B cell (primary cell): ENCODE measurements at places on chromosomes 11 and 22.
A peak's percentile ranks its signal among the peaks of the same experiment; 100 is the strongest.

DNA sequence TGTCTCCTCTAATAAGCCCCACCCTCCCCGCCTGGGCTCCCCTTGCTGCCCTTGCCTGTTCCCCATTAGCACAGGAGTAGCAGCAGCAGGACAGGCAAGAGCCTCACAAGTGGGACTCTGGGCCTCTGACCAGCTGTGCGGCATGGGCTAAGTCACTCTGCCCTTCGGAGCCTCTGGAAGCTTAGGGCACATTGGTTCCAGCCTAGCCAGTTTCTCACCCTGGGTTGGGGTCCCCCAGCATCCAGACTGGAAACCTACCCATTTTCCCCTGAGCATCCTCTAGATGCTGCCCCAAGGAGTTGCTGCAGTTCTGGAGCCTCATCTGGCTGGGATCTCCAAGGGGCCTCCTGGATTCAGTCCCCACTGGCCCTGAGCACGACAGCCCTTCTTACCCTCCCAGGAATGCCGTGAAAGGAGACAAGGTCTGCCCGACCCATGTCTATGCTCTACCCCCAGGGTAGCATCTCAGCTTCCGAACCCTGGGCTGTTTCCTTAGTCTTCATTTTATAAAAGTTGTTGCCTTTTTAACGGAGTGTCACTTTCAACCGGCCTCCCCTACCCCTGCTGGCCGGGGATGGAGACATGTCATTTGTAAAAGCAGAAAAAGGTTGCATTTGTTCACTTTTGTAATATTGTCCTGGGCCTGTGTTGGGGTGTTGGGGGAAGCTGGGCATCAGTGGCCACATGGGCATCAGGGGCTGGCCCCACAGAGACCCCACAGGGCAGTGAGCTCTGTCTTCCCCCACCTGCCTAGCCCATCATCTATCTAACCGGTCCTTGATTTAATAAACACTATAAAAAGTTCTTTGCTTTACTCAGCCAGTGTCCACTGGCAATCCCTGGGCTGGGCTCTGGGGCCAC, 14.4 kb downstream of the TSKU start:
- DNase-seq: no peak

- peak; percentile 76 for DNase-seq
Observed at GRCh38 chr11:72683782-72684200, 9.6 kb upstream of the PDE2A start.

GRCh38 chr11:102476812-102477211, 24.2 kb upstream of the TMEM123 start:
- DNase-seq: no peak

GRCh38 chr11:57240007-57240406, 3.0 kb upstream of the APLNR start:
- DNase-seq: no peak

- DNase-seq: peak; percentile 79
Observed at GRCh38 chr11:86068138-86068871, 579 bp downstream of the PICALM start.

GRCh38 chr11:93493252-93493897, 49.8 kb downstream of the SMCO4 start:
- DNase-seq: no peak

- peak; percentile 73 for DNase-seq
Observed at GRCh38 chr11:64206457-64207255, at the start of gene FERMT3. TSS of gene FERMT3 (plus strand) at chr11:64206721. CDS start at chr11:64207365, 644 bp downstream.

DNA sequence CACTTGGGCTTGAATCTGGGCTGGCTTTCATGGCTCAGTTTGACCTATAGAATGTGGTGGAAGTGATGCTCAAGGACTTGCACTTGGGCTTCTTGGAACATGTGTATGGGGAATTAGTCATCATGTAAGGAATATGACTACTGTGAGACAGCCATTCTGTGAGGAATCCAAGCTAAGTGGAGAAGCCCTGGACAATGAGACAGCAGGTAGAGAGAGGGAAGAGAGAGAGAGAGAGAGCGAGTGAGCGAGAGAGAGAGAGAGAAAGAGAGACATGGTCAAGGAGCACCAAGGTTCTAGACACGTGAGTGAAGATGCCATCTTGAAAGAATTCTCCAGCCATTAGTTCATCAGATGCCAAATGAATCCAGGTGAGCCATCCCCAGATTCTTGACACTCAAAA, 261.6 kb upstream of the SORL1-AS1 start:
- DNase-seq: no peak

- DNase-seq: no peak
Observed at GRCh38 chr11:65834202-65834601, 439 bp downstream of the SNX32 start.

DNA sequence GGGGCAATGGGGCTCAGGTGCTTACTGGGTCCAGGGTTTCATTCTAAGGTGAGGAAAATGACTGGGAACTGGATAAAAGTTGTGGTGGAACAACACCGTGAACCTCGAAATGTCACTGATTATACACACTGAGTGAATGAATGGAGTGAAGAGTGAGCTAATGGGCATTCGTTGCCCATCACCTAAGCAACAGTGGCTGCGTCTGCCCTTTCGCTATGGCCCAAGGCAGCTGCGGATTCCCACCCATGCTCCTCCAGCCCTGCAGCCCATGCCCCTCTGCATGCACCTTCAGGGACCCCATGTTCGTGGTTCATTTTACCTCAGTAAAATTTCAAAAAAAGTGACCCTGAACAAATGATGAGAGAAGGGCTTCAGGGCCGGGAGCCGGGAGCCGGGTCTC, 196.3 kb downstream of the CTTN start:
- DNase-seq: no peak

DNA sequence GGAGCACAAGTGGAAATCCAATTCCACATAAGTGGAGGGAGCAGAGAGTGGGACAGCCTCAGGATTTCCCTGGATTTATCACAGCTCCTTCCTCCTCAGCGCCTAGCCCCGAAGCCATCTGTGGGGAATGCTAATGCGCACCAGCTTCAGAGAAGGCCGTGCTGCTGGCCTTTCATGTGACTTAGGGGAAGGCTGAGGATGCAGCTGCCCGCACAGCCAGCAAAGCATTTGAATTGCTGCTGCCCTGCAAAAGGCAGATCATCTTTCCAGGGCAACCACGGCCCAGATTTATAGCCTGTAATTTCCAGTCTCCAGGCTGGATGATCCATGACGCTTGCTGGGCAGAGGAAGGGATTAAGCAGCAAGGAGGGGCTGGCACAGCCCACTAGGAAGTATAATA, 29.9 kb downstream of the SYN3 start:
- DNase-seq: no peak

DNA sequence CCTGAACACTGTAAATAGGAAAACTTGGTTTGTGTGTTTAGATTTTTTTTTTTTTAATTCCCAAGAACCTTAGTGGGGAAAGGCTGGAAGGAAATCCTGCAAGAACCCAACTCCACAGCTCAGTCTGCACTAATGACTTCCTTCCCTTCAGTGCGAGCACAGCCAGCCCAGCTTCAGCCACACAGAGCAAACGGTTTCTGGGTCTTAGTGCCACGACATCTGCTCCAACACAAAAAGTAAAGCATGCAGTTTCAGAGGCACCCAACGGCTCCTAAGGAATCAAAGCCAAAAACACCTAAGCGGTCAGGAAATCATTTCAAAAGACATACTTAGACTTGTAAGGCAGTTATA, 236.1 kb downstream of the TTC28 start:
- no peak for DNase-seq

GRCh38 chr11:20022363-20023081, 137.8 kb downstream of the DBX1 start:
- no peak for DNase-seq

- DNase-seq: no peak
Observed at GRCh38 chr11:26651916-26652315, 69.9 kb downstream of the SLC5A12 start.

DNA sequence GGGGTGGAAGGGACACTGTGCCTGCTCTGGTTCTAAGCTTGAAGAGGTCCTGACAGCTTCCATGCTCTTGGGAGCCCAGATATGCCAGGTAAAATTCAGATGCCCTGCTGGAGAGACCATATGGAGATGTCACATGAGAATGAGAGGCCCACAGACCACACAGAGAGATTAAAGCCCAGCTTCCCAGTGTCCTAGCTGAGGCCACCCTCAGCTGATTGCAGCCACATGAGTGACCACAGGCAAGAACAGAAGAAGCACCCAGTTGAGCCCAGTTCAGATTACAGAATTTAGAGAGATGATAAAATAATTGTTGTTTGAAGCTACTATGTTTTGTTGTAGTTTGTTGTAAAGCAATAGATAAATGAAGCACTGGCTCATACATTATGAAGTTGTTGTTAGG, 14.4 kb upstream of the PVALB start:
- no peak for DNase-seq

DNA sequence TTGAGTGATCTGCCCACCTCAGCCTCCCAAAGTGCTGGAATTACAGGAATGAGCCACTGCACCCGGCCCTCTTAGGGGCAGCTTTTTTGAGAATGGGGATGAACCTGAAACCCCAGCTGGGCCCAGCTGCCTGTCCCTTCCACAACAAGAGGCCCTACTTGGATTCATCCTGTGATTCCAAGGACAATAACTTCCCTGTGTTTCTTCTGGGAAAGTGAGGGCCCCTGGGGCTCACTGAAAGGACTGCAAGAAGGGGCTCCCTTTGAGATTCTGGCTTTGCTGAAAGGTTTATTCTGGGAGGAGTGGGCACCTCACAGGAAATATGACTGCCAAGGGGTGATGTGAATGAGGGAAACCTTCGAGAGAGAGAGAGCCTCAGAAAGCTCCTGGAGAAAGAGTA, 12.3 kb upstream of the GNAZ start:
- DNase-seq: no peak

DNA sequence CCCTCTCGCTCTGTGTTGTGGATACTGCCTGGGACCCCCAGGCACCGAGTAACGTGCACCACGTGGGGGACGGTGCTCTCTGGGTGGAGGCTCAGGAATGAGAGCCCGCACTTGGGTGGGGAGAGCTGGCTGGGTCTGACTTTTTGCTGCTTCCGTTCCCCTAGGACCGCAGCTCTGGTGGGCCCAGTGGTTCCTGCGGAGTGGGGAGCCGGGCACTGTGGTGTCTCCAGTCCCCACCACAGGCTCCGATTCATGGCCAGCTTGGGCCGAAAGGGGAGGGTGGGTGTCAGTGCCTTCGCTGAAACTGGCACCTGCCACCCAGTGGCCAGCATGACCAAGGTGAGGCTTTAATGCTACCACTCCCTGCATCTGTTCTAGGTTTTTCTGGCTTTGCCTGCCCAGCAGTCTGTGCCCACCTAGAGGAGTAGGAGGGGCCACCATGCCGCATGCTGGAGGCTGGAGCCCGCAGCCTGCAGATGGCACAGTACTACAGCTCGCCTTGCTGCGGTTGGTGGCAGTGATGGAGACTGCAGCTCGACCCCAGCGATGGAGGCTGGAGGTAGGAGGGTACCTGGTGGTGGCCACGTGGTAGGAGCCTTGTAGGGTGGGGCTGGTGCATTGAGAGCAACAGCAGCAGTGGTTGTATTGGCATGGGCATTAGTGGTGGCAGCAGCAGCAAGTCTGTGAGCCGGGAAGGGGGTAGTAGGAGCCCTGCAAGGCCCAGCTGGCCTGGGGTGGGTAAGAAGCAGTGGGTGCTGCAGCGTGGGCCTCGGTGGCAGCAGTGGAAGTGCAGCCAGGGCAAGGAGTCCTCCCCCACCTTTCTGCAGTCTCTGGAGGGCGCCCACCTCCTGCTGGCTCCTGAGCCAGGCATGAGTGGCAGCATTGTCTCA, 118.8 kb upstream of the VPREB1 start:
- no peak for DNase-seq

GRCh38 chr11:2752923-2753322, 53.1 kb upstream of the KCNQ1OT1 start:
- DNase-seq: no peak

- no peak for DNase-seq
Observed at GRCh38 chr22:41429232-41429950, 17.2 kb downstream of the TOB2 start.

- no peak for DNase-seq
Observed at GRCh38 chr11:116696381-116696941, 76.3 kb downstream of the BUD13 start.

GRCh38 chr11:107591378-107592230, 657 bp downstream of the ELMOD1 start:
- DNase-seq: peak; percentile 41

DNA sequence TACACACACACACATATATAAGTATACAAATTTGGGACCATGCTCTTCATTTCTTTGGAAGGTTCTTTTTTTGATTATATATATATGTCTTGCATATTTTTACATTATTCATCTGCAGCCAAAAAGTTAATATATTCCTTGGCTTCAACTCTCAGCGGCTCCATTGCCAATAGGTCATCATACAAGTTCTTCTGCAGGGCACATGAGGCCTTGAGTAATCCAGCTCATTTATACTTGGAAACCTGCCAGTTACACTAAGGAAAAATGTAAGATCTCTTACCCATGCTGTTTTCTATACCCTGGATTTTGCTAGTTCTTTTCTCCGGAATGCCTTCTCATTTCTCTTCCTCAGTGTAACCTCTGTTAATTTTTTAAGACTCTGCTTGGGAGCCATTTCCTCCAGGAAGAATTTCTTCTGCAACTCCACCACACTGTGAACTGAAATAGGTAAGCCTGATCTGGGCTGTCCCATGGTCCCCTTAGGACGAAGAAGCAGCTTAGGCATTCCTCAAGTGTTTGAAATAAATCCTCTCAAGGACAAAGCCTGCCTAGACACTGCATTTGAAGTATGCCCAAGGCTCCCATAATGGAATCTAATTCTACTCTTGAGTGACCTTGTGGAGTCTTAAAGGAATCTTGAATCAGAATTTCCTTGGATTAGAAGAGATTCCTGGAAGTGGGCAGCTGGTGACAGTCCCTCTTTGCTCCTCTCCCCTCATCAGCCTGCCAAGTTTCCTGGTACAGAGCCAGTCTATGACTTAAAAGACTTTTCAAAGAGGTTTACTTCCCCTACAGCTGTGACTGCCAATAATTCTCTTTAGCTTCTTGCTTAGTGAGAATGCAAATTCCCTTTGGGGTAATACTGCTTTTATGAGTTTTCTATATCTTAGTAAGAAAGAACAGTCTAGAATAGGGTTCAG, 182.8 kb downstream of the C11orf87 start:
- DNase-seq: no peak

GRCh38 chr22:27934069-27934468, 15.0 kb upstream of the PITPNB start:
- no peak for DNase-seq

DNA sequence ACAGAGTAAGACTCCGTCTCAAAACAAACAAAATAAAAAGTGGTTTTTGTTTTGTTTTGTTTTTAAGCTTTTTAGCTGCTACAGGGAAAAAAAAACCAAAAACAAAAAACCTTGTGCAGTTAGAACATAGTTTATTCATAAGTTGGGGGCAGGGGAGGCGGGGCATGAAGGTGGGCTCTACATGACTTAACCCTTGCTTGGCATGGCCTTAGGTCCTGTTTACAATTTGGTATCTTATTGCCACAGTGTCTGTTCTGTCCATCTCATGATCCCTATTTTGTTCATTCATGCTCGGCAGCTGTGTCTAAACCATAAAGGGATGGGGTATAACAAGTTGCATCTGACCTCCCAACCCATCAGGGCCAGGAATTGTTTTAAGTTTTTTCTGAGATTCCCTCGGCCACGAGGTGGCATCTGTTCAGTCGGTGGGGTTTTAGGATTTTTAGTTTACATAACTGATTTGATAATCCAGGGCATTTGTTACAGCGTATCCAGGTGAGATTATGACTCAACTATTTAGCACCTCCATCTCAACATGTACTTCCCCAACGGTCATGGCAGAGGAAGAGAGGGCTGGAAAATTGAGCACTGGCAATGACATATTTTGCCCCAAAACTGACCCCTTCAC, 6.9 kb downstream of the AP5B1 start:
- no peak for DNase-seq
